ENCODE measurements at places on chromosomes 16 and 17. TPM values are rescaled to one million over a fixed set of nuclear protein-coding genes. Genes with fewer than 3 reads are reported as not detected.

DNA sequence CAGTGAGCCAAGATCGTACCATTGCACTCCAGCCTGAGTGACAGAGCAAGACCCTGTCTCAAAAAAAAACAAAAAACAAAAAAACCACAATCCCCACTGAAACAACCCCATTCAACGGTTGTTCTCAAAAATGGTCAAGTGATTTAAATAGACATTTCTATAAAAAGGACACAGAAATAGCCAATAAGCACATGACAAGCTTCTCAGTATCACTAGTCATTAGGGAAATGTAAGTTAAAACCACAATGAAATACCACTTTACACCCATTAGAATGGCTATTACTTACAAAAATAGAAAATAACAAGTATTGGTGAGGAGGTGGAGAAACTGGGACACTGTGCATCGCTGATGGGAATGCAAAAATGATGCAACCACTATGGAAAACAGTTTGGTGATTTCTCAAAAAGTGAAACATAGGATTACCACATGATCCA, 26.6 kb upstream of the MYLK3 start:
- no peaks in the 10 kb centered on the region for H3K4me1 ChIP-seq
- no peaks in the 10 kb centered on the region for H3K27me3 ChIP-seq
- no peaks in the 10 kb centered on the region for H3K36me3 ChIP-seq
- H3K4me3 ChIP-seq = no peak overlapping the region

DNA sequence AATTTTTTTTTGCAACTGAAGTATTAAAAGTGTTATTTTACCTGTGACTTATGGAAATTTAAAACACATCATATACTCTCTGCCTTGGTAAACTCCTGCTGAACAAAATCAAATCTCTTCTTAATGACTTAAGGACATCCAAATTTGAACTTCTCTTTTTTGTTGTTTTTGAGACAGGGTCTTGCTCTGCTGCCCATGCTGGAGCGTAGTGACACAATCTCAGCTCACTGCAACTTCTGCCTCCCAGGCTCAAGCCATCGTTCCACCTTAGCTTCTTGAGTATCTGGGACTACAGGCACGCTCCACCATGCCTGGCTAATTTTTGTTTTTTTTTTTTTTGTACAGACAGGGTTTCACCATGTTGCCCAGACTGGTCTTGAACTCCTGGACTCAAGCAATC, 56.1 kb downstream of the SKAP1 start:
- no peaks in the 10 kb centered on the region for H3K4me1 ChIP-seq
- no peak overlapping the region for H3K27ac ChIP-seq
- no peaks in the 10 kb centered on the region for H3K36me3 ChIP-seq
- DNase-seq = no peak
- H3K4me3 ChIP-seq = no peak overlapping the region

The PRKCB gene
- total RNA-seq = 0.41 TPM

DNA sequence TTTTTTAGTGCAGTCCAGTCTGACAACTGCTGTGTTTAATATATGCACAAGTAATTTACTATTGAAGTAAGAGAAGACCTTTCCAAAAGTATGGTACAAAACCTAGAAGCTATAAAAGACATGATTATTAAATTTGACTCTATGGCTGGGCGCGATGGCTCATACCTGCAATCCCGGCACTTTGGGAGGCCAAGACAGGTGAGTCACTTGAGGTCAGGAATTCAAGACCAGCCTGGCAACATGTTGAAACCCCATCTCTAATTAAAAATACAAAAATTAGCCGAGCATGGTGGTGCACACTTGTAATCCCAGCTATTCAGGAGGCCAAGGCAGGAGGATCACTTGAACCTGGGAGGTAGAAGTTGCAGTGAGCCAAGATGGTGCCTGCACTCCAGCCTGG, 41.4 kb upstream of the VWA3A start:
- no peaks in the 10 kb centered on the region for H3K4me1 ChIP-seq
- no peaks in the 10 kb centered on the region for H3K36me3 ChIP-seq
- H3K27ac ChIP-seq = no peak overlapping the region
- H3K27me3 ChIP-seq = no peaks in the 10 kb centered on the region
- H3K4me3 ChIP-seq = no peak overlapping the region

The ELMO3 gene
- 2.0 TPM for total RNA-seq

The SLC5A11 gene
- 0.13 TPM for total RNA-seq

The OR1E1 gene
- not detected for total RNA-seq

- H3K27ac ChIP-seq = peak overlapping the region; percentile 78
- no peaks in the 10 kb centered on the region for H3K27me3 ChIP-seq
- peak overlapping the region; percentile 52 for H3K4me3 ChIP-seq
- H3K4me1 ChIP-seq = peaks cover 71% of the 10 kb centered on the region
These were observed 6.4 kb downstream of the THRA start for GRCh38 chr17:40068917-40069750.
